ENCODE measurements at places on chromosomes 3 and 15.

- DNase-seq, result no peak
Measured at GRCh38 chr3:19506171-19506570, 357.9 kb downstream of the KCNH8 start.

- no peak for DNase-seq
Measured at GRCh38 chr15:96300836-96301235, 29.7 kb upstream of the NR2F2 start.

DNA sequence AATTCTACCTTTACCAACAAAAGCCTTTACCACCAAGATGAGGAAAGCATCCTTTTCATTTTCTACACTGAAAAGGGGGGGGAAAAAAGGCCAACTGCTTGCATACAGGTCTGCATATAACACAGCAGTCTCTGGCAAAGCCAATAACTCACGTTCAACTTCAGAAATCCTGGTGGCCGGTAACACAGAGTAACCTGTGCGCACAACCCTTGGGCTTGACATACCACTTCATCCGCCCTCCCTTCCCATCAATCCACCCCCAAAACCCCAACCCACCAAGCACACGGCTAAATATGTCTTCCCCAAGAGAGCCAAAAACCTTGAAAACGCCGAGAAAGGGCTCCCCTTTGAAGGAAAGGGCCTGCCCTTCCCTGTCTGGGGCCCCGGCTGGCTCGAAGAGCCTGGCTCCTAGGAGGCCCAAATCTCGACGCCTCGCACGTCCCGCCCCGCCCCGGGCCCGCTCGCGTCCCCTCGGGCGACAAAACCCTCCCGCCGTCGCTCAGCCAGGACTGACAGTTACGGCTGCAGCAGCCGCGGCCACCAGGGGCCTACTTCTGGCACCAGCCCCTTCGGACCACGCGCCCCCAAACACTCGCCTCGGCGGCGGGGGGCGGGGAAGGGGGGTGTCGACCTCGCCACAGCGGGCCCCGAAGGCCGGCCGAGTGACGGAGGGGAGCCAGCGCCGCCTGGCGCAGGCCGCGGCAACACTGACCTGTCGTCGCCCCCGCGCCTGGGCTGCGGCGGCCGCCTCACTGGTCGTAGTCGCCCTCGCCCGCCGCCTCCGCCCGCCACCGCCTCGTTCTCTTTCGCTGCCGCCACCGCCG lies 835 bp downstream of the UBE3A start:
- DNase-seq, result no peak

GRCh38 chr3:50267280-50267913 lies 1.6 kb upstream of the SEMA3B start:
- no peak for DNase-seq

- no peak for DNase-seq
Measured at GRCh38 chr15:98599909-98600691, 48.2 kb upstream of the IGF1R start.

DNA sequence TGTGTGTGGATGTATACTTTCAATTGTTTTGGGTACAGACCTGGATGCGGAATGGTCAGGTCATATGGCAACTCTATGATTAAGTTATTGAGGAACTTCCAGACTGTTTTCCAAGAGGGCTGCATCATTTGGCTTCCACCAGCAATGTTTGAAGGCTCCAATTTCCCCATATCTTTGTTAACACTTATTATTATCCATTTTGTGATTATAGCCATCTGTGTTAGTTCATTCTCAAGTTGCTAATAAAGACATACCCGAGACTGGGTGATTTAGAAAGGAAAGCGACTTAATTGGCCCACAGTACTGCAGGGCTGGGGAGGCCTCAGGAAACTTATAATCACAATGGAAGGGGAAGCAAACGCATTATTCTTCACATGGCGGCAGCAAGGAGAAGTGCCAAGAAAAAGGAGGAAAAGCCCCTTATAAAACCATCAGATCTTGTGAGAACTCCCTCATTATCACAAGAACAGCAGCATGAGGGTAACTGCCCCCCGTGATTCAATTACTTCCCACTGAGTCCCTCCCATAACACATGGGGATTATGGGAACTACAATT lies 31.1 kb upstream of the ALDH1A2 start:
- no peak for DNase-seq

DNA sequence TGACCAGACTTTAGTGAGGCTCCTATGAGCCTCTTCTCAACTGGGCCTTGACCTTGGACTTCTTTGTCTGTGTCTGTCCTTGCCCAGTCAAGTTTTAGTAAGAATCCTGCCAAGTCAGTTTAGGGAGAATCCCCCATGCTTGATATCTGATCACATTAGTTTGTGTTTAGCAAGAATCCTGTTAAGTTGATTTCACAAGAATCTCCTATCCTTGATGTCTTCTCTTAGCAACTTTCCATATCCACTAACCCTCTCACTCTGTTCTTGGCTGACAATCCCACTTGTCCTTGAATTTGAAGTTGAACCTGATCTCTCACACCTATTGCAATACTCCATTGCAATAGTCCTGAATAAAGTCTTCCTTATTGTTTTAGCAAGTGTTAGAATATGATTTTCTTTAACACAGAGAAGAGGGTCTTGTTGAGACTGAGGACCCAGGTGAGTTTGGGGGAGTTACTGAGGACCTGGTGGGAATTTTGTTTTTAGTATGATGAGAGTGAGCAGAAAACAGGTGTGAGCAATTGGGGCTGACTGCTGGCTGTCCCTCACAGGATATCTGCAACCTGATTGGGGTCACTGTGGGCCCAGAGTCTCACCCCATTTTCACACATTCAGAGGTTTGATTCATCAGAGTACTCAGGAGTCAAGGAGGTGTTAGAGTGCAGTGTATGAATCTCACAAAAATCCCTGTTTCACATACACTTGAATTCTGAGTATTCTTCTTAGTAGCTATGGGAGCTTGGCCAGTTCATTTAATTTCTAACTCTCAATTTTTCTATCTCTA lies 39.9 kb upstream of the TNFAIP8L3 start:
- no peak for DNase-seq

DNA sequence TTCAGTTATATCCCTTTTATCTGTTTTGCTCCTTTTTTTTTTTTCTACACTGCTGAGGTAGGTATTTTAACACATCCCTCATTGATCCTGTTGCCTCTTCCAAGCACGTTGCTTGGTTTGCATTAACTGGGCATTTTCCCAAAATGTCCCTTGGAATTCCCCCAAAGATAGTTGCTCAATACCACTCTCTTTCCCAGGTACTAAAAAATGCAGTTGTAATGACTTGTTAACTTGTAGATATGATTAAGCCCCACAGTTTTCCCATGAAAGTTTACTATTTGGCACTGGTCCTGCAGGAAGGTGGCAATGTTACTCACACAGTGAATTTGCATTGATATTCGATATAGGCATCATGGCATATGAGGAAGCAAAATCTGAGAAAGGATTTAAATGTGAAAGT lies 67.1 kb downstream of the GRM7 start:
- DNase-seq, result no peak

DNA sequence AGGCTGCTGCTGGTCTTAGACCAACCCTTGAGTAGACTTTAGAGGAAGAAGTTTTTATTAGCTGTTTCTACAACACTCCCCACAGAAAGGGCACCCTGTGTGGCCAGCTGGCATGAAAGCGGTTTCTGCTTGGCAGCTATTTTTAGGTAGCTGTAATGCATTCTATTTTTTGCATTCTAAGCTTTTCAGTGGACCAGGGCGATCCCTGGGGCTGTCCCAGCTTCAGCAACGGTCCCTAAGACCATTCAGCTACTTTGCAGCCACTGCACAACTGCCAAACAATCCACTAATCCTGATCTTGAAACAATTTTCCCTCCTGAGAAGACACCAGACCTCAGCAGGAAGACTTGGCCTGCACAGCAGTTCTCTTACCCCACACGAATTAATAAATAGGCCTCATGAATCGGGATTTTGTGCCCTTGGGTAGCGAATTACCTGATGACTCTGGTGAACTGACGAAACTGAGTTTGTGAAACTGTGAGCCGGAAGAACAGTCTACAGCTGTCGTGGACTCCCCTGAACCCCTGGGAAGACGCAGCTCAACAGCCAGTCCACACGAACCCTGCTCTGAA lies 14.6 kb upstream of the TFRC start:
- DNase-seq, result no peak

DNA sequence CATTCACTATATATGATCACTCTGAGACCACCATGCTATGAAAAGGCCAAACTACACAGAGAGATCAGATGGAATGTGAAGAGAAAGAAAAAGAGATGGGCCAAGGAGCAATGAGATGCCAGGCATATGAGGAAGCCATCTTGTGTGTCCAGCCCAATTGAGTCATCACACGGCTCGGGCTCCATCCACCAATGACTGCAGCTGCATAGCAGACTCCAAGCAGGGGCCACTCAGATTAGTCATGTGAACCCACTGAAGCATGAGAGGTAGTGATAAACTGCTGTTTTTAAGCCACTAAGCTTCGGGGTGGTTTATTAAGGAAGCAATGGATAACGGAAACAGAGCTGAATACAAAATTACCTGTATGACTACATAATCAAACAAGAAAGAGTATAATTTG lies 185.9 kb downstream of the SUCLG2 start:
- DNase-seq, result no peak

- no peak for DNase-seq
Measured at GRCh38 chr3:174581558-174581957, 277.6 kb upstream of the NAALADL2 start.

- DNase-seq, result peak; percentile 71
Measured at GRCh38 chr3:32296251-32297204, 58.0 kb downstream of the CMTM8 start.

- DNase-seq, result no peak
Measured at GRCh38 chr15:67039384-67040075, 25.9 kb upstream of the SMAD3 start.

GRCh38 chr15:99437315-99438223 lies 128.2 kb upstream of the MEF2A start:
- DNase-seq, result no peak

DNA sequence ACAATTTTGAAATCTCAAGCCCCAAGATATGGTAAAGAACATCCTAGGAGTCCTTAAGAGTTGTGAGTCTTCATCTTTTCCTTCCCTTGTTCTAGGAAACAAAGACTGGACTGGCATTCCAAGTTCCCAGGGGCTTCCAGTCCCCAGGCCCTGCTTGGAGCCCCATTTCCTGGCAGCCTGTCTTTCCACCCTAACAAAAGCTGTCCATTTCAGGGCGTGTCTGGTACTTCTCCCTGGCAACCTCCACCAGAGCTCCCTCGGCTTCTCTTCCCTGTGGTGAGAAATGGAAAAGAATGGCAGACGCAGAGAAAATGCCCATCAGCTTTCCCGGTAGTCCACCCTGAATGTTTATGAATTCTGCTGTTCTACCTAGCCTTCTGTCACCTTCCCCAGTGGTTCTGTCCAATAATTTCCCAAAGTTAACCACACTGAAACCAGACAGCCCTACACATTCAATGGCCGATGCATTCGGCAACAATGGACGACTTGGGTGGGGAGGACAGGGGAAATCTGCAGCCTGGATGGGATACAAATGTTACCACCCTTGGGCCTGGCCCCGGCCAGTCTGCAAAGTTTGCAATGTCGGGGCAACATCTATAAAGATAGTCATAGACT lies 6.8 kb downstream of the RAB6B start:
- DNase-seq, result no peak

- DNase-seq, result no peak
Measured at GRCh38 chr15:63256433-63257274, 20.8 kb upstream of the APH1B start.

GRCh38 chr3:172646439-172647015 lies 64.3 kb downstream of the NCEH1 start:
- DNase-seq, result no peak

Data from D721Med (cell line).